ENCODE measurements at places on chromosomes 16 and 17.

GRCh38 chr17:68682903-68683302 lies 81.7 kb upstream of the FAM20A start:
- no peak for DNase-seq

DNA sequence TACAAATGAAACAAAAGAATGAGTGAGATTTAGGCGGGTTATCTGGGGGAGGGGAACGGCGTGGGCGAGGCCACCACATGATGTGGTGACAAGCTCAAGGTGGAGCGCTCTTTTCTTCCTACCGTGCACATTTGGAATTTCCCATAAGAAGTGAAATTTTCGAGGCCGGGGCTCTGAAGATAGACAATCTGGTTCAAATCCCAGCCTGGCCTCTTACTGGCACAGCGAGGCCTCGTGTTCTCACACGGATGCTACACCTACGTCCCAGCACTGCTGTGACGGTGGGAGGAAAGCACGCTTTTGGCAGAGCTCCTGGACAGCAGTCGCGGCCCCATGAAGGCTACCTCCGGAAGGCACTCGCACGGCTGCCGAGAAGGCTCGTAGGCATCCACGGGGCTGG lies 25.2 kb downstream of the ZDHHC7 start:
- DNase-seq, result no peak

DNA sequence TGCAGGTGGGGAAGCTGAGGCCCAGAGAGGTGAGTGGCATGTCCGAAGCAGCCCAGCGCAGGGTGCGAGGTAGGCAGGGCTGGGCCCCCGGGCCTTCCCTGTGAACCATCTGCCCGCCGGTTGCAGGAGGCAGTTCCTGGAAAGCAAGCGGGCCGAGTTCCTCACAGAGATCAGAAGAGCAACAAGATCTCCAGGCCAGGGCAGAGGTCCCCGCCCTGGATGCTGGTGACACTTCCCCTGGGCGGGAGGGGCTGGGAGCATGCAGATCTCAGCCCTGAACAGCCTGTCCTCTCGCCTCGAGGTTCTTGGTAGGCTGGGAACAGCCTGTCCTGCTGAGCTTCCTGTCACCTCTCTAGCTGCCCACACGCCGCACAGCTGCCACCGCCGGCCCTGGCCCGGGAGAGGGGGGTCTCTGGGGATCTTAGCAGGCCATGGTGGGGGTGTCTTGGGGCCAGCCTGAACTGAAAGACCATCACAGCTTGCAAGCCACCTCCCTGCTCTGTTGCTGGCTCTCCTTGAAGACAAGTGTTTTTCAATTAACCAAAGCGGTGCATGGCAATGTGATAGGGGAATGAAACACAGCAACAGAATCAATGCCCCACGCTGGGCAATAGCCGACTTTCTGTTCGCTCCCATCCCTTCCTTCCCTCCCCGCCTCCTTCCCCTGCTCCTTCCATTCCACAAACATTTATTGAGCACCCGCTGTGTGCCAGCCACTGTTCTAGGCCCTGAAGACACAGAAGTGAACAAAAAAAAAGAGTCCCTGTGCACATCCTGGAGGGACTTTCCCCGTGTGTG lies 31.7 kb downstream of the SOCS1 start:
- DNase-seq, result no peak

DNA sequence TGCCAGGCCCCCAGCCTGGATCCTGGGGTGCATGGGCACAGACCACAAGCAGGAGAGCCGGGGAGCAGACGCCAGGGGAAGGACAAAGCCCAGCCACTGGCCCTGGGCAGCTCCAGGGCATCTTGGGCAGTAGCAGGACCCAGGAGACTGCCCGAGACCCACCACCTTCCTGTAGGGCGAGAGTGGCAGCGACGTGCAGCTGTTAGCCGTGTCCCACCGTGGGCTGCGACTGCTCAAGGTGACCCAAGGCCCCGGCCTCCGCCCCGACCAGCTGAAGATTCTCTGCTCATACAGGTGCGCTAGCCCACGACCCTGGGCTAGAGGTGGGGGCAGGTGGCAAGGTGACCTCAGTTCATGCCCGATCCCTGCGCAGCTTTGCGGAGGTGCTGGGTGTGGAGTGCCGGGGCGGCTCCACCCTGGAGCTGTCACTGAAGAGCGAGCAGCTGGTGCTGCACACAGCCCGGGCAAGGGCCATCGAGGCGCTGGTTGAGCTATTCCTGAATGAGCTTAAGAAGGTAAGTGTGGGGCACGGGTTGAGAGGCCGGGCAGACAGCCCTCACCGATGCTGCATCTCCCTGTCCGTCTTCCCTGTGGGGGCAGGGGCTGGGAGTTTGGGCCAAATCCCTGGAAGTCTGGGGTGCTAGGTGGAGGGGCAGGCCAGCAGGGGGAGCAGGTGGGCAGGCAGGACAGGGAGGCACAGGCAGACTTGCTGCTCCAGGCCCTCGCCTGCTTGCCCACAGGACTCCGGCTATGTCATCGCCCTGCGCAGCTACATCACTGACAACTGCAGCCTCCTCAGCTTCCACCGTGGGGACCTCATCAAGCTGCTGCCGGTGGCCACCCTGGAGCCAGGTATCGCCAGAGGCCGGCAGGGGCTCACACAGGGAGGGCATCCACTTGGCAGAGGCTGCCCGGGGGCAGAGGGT lies 13.5 kb upstream of the SMIM5 start:
- DNase-seq, result no peak

GRCh38 chr16:5649762-5650743 lies 552.5 kb upstream of the EEF2KMT start:
- no peak for DNase-seq

- no peak for DNase-seq
Observed at GRCh38 chr16:29687755-29688154, 8.8 kb downstream of the QPRT start.

DNA sequence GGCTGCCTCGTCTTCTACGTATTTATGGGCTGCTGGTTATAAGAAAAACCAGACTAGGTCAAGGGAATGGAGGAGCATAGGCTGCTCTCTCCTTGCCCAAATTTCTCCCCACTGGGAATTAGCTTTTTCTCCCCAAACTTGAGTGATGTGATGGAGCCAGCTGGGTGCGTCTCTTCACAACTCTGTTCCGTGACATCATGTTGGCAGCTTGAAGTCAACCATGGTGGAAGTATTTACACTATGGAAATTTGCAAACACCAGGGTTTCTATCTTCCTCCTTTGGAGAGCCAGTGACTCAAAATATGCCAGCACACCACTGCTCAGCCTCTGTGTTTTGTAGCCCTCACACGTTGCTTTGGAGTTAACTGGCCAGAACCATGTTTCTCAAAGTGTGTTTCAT lies 78.1 kb downstream of the OR1D5 start:
- DNase-seq, result no peak

DNA sequence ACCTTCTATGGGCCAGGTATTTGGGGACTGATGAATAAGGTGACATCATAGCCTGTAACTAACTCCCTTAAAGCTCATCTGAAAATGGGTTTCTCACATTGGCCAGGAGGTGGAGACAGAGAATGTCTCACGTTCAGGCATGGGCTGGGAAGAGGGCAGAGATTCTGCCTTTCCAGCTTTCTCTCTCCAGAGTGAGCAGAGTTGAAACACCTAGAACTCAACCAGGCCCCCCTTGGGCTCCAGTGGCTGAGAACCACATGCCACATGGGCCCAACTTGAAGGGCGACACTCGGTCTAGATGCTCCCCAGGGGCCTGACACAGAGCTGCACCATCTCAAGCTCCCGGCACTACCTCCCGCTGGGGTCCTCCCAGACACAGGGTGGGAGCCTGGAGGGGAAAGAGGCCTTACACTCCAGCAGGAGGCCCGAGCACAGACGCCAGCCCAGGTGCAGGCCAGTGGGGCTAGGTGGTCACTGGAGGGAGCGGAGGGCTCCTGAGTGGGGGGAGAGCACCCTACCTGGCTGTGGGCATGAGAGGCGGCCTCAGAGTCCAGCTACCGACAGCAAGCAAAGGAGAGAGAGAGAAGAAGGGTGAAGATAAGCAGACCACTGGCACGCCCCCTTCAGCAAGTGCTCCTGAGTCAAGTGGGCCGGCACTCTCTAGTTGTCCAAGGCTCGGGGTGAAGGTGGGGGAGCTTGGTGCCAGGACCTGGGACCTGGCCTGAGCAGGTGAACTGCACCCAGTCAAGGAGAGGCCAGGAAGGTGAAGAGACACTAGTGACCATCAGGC lies 55.9 kb downstream of the MYO18A start:
- no peak for DNase-seq

- no peak for DNase-seq
Observed at GRCh38 chr17:18986541-18987229, 17.9 kb downstream of the FAM83G start.

DNA sequence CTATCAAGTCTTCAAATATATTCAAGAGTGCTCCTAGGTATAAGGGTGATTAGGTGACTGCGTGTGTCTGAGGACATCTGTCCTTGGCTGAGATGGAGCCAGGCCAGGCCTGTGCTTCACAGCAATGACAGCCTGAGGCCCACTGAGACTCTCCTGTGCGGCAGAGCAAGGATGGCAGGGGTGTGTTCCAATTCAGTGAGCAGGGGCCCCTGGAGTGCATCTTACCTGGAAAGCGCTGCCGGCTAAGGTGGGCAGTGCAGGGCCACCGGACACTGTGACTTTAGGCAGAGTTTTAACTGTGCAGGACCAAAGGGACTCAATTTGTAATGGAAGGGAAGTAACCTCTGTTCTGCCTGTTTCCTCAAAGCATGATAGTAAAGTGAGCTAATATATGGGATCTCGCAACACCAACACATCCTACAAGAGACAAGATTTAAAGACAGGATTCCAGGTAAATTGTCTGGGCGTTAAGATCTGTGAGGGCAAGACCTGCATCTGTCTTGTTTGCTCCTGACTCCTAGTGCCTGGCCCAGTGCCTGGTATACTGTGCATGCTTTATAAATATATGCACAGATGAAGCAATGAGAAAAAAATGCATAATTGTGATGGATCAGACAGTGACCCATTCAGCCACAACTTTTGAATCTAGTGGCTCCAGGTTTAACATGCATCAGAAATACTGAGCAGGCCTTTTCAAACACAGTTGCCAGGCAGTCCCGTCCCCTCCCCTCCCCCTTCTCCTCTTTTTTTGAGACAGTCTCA lies 86.7 kb downstream of the MRC2 start:
- DNase-seq, result no peak

- DNase-seq, result no peak
Observed at GRCh38 chr16:80981103-80981502, 25.6 kb downstream of the CMC2 start.

DNA sequence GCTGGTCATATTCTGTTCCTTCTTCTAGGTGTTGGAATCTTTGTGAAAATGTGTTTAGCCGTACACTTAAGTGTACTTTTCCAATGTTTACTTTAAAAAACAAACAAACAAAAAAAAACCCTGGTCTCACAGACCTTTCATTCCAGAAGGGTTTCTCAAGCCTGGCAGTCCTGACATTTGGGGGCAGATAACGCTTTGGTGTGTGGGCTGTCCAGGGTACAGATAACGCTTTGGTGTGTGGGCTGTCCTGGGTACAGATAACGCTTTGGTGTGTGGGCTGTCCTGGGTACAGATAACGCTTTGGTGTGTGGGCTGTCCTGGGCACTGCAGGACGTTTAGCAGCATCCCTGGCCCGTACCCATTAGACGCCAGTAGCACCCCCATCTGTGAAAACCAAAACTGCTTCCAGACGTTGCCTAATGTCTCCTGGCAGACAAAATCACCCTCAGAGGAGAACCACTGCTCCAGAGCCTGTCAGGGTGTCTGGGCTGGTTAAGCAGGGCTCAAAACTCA lies 15.2 kb upstream of the FLCN start:
- no peak for DNase-seq

GRCh38 chr16:89556750-89557689 lies 3.5 kb upstream of the RPL13 start:
- DNase-seq, result no peak

GRCh38 chr17:14301279-14302090 lies 604 bp downstream of the HS3ST3B1 start:
- no peak for DNase-seq

DNA sequence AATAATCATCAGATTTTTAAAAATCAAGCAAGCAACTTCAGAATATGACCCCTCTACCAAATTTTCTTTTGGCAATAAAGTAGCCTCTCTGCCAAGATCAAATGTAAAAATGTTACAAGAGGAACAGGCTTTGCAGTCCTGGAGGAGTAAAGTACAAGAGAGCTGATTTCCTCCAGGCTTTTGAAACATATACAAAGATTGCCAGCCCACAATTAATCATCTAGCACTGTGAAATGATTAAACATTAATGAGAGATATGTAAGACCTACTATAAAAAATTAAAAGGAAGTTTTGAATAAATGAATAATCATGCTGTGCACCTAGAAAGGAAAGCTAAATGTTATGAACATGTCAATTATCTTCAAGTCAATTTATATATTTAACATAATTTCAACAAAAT lies 26.3 kb downstream of the TXNDC11 start:
- no peak for DNase-seq

- DNase-seq, result no peak
Observed at GRCh38 chr17:6350806-6351205, 84.1 kb downstream of the AIPL1 start.

Data from keratinocyte (primary cell).